Subcutaneous preadipocyte (primary cell): ENCODE measurements at places on chromosomes 6 and 20. TPM values are rescaled to one million over a fixed set of nuclear protein-coding genes. Genes with fewer than 3 reads are reported as not detected.

WFDC12 gene
- not detected in 2 replicates for total RNA-seq

CD83 gene
- total RNA-seq: 1.8 and 3.9 TPM in 2 replicates

SOBP gene
- total RNA-seq: 7.0 and 8.8 TPM in 2 replicates

GJE1 gene
- not detected in 2 replicates for total RNA-seq

TRIM15 gene
- not detected in 2 replicates for total RNA-seq

TRIM40 gene
- not detected in 2 replicates for total RNA-seq

GSTA1 gene
- not detected in 2 replicates for total RNA-seq

COL21A1 gene
- total RNA-seq: 5.3 and 11.4 TPM in 2 replicates

PSMA7 gene
- 283 and 322 TPM in 2 replicates for total RNA-seq

PTCRA gene
- not detected in 2 replicates for total RNA-seq

PAK5 gene
- total RNA-seq: not detected in 2 replicates

COL19A1 gene
- under 0.01 and 0.39 TPM in 2 replicates for total RNA-seq

DDO gene
- 0.39 and 1.5 TPM in 2 replicates for total RNA-seq

MDFI gene
- not detected in 2 replicates for total RNA-seq

MAS1 gene
- total RNA-seq: not detected in 2 replicates

ERVFRD-1 gene
- total RNA-seq: not detected in 2 replicates

RFX6 gene
- total RNA-seq: not detected in 2 replicates

MYLK4 gene
- 0.39 and 0.73 TPM in 2 replicates for total RNA-seq

E2F1 gene
- total RNA-seq: 5.5 and 11.1 TPM in 2 replicates

PSORS1C2 gene
- not detected in 2 replicates for total RNA-seq

IL20RA gene
- total RNA-seq: 0.20 and 0.37 TPM in 2 replicates

C6orf132 gene
- total RNA-seq: 4.5 and 5.5 TPM in 2 replicates

BEND6 gene
- total RNA-seq: 9.6 and 12.7 TPM in 2 replicates

ULBP3 gene
- 17.3 and 21.7 TPM in 2 replicates for total RNA-seq

TSPO2 gene
- total RNA-seq: not detected in 2 replicates

ZSCAN31 gene
- 0.98 and 3.7 TPM in 2 replicates for total RNA-seq

LZTS3 gene
- total RNA-seq: 2.5 and 2.6 TPM in 2 replicates

SYCP2L gene
- total RNA-seq: under 0.01 TPM in 1 of 2 replicates, not detected in the other

SUPT3H gene
- 6.8 and 8.8 TPM in 2 replicates for total RNA-seq

OLIG3 gene
- not detected in 2 replicates for total RNA-seq

ENPP4 gene
- total RNA-seq: 1.2 and 8.1 TPM in 2 replicates

PAQR8 gene
- total RNA-seq: 3.3 and 4.1 TPM in 2 replicates

CNBD2 gene
- total RNA-seq: 1.5 and 1.8 TPM in 2 replicates

SLC44A4 gene
- not detected in 2 replicates for total RNA-seq

SLC35D3 gene
- not detected in 2 replicates for total RNA-seq

KIF25 gene
- total RNA-seq: not detected in 2 replicates

BMP7 gene
- not detected in 2 replicates for total RNA-seq

L3MBTL3 gene
- 4.4 and 6.3 TPM in 2 replicates for total RNA-seq

FRK gene
- under 0.01 TPM in 2 replicates for total RNA-seq

ZNFX1 gene
- total RNA-seq: 33.4 and 36.9 TPM in 2 replicates

CST7 gene
- not detected in 2 replicates for total RNA-seq

SOX18 gene
- total RNA-seq: not detected in 2 replicates
